Heart right ventricle (tissue), 16 donors: ENCODE measurements at places on chromosomes 3 and 15. TPM values are rescaled to one million over a fixed set of nuclear protein-coding genes. Genes with fewer than 3 reads are reported as not detected.

Gene AP3S2
- 55.5 TPM for total RNA-seq

DNA sequence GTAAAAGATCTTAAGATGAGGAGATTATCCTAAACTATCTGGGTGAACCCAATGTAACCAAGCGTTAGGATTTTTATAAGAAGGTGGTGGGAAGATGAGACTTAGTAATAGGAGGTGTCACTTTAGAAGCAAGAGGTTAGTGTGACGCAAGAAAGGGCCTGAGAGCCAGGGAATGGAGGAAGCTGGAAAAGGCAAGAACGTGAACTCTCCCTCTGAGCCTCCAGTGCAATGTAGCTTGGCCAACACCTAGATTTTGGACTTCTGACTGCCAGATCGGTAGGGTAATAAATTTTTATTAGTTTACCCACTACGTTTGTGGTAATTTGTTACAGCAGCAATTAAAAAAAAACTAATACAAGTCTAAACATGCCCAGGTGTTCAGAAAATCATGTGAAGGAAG lies 20.8 kb upstream of the CNTN6 start:
- DNase-seq = no peak
- H3K36me3 ChIP-seq = no peaks in the 10 kb centered on the region
- H3K4me3 ChIP-seq = no peak overlapping the region
- no peaks in the 10 kb centered on the region for H3K27me3 ChIP-seq
- H3K27ac ChIP-seq = no peak overlapping the region

GRCh38 chr3:31575448-31575847 lies 42.7 kb downstream of the STT3B start:
- H3K36me3 ChIP-seq = peaks cover 8% of the 10 kb centered on the region
- no peaks in the 10 kb centered on the region for H3K27me3 ChIP-seq
- DNase-seq = no peak

Gene TRIM69
- total RNA-seq = 77.0 TPM

- H3K36me3 ChIP-seq = no peaks in the 10 kb centered on the region
- no peak overlapping the region for H3K4me3 ChIP-seq
- DNase-seq = no peak
Observed at GRCh38 chr15:81948222-81948621, 97.6 kb downstream of the MEX3B start.

DNA sequence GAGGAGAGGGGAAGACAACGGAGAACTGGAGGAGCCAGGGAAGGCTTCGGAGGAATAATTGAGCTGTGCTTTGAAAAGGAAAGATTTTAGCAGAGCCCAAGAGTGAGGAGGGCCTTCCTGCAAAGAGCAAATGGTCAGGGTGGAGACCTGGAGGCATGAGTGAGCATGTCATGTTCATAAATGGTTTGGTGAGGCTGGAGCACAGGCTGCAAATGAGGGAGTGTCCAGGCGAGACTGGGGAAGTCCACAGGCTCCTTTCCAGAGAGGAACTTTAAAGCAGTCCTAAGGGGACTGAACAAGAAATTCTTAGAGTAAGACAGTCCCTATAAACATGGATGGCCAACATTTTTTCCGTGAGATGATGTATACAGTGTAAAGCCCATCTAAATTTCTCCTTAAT lies 108.8 kb downstream of the THSD4 start:
- H3K36me3 ChIP-seq = no peaks in the 10 kb centered on the region
- H3K4me3 ChIP-seq = no peak overlapping the region
- no peaks in the 10 kb centered on the region for H3K4me1 ChIP-seq
- no peak overlapping the region for H3K27ac ChIP-seq
